ENCODE measurements at places on chromosomes 1 and 21.

- DNase-seq = no peak
Measured at GRCh38 chr1:244395965-244396364, 55.7 kb downstream of the ADSS2 start.

DNA sequence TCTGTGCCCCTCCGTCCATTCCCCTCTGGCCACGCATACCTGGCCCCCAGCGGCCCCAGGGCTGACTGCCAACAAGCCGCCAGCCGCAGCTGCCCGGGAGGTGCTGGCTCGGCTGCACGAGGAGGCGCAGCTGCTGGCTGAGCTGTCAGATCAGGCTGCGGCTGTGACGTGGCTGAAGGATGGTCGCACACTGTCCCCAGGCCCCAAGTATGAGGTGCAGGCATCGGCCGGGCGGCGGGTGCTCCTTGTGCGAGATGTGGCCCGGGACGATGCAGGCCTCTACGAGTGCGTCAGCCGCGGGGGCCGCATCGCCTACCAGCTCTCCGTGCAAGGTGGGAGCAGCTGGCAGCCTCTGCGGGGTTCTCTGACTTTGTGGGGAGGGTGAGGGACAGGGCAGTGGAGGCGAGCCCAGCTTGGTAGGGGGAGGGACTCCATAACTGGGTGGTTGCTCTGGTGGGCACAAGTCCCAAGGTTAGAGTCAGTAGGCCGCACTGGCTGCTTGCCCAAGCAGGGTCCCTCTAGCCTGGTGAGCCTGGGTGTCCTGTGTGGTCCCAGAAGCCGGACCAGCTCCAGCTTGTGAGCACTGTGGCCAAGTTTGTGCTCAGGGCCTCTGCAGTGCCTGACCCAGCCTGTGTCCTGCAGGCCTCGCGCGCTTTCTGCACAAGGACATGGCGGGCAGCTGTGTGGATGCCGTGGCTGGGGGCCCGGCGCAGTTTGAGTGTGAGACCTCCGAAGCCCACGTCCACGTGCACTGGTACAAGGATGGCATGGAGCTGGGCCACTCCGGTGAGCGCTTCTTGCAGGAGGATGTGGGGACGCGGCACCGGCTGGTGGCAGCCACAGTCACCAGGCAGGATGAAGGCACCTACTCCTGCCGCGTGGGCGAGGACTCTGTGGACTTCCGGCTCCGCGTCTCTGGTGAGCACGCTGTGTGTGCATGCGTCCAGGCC lies 8.8 kb downstream of the OBSCN start:
- DNase-seq = no peak

DNA sequence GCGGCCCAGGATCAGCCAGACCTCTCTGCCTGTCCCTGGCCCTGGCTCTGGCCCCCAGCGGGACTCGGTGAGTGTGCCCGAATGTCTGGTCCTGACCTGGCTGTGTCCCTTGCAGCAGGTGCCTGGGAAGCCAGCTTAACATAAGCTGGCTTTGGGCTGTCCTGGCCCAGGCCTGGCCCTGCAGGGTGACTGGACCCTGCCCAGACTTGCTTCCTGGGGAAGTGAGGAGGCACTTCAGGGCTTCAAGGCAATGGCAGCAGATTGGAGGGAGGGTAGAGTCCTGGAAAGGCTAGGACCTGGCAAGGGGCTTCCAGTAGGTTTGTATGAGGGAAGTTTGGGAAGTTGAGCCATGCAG lies 16.4 kb downstream of the RPS6KA1 start:
- DNase-seq = no peak

GRCh38 chr1:206580438-206581113 lies 31.7 kb downstream of the EIF2D start:
- DNase-seq = no peak

DNA sequence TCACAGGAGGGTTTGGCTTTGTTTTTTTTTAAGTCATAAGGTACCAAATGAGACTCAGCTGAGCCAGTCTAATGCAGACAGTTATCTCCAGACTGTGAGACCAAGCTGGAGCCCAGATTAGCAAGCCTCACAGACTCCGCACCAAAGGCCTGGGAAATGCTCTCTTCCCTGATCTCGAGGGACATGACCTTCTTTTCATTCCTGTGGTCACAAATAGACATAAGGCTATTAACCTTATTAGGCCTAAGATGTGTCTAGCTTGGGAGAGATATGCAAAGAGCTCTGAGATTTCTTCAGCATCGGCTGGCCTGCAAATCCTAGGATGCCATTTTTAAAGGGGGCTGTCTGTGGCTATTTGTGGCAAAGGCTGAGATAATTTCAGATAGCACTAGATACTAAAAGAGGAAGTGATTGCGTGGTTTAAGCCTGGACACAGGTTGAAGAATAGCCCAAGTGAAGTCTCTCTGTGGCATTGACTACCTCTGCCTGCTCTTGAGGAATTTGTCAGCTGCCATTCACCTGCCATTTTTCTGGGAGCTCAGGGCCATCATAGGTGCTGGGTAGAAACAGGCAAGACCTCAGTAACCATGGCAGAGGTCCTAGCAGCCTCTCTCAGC lies 301.3 kb downstream of the SIPA1L2 start:
- no peak for DNase-seq

Data from DMS79 (cell line).